Activated CD4-positive, alpha-beta T cell treated with anti-CD3 and anti-CD28 coated beads, Interleukin-2, amount 50 U/mL, for 24 hours (primary cell): ENCODE measurements at places on chromosomes 16 and 17.

GRCh38 chr16:48361540-48362144 lies 23.6 kb downstream of the SIAH1 start:
- DNase-seq, result no peak

DNA sequence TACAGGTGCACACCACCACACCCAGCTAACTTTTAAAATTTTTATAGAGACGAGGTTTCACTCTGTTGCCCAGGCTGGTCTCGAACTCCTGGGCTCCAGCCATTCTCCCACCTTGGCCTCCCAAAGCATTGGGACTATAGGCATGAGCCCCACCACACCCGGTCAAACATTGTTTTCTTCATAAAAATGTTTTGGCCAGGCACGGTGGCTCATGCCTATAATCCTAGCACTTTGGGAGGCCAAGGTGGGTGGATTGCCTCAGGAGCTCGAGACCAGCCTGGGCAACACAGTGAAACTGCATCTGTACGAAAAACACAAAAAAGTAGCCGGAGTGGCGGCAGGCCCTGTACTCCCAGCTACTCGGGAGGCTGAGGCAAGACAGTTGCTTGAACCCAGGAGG lies 12.1 kb downstream of the TMC6 start:
- DNase-seq, result no peak

DNA sequence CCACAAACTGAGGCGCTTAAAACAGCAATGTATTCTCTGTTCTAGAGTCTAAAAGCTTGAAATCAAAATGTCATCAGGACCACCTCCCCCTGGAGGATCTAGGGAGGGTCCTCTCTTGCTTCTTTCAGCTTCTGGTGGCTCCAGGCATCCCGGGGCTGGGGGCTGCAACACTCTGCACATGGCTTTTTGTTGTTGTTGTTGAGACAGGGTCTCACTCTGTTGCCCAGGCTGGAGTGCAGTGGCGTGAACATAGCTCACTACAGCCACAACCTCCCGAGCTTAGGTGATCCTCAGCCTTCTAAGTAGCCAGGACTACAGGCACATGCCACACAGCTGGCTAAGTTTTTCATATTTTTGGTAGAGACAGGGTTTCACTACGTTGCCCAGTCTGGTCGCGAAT lies 37.0 kb upstream of the SNN start:
- DNase-seq, result no peak

DNA sequence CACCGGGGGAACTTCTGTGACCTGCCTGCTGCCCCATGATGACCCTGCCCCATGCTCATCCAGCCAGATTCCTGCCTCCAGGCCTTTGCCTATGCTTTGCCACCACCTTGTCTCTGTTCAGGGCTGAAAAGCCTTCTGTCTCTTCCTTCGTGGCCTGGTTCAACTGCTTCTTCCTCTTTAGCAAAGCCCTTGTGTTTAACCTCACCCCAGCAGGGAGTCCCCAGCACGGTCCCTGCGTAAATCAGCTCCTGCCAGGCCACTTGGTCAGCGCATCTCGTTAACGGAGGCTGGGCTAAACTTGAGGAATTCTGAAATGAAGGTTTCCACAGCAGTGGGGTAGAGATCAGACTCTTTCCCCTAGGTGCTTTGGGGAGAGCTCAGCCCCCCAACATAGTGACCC lies 16.1 kb upstream of the KCNJ12 start:
- DNase-seq, result no peak

DNA sequence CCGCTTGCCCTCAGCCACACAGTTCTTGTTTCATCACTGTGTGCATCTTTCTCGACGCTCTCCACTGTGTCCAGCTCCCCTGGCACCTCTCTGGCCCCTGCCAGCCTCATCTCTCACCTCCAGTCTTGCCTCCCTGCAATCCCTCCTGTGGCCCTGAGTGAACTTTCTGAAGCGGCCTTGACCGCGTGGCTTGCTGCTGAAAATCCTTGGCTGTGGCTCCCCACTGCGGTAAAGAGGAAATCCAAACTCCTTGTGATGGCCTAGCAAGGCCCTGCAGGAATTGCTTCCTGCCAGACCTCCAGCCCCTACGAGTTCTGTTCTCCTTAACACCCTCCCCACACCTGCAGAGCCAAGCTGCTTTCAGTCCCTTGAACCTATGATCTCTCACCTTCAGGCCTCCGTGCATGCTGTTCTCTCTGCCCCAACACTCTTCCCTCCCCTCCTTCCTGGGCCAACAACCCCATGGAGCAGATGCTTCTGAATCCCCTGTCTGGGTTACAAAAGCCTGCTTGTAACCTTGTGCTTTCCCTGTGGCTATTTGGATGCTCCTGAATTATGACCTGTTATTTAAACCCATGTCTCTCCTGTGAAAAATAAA lies 33.6 kb upstream of the BRD7 start:
- no peak for DNase-seq

- DNase-seq, result no peak
Measured at GRCh38 chr16:66199189-66199588, 167.3 kb upstream of the CDH5 start.
